ENCODE measurements at places on chromosomes 2 and 18.

GRCh38 chr18:67183398-67183797 is 333.1 kb downstream of the DSEL start:
- no peaks in the 10 kb centered on the region for H3K27me3 ChIP-seq
- H3K27ac ChIP-seq, result no peak overlapping the region
- DNase-seq, result no peak
- no peak overlapping the region for H3K4me3 ChIP-seq
- no peaks in the 10 kb centered on the region for H3K36me3 ChIP-seq

- H3K27ac ChIP-seq, result no peak overlapping the region
- no peak overlapping the region for H3K4me3 ChIP-seq
- DNase-seq, result no peak
- H3K4me1 ChIP-seq, result no peaks in the 10 kb centered on the region
Observed at GRCh38 chr2:128503399-128504245, 185.0 kb upstream of the HS6ST1 start.

GRCh38 chr2:168658706-168659105 is 143.7 kb upstream of the NOSTRIN start:
- DNase-seq, result no peak
- H3K36me3 ChIP-seq, result no peaks in the 10 kb centered on the region
- no peaks in the 10 kb centered on the region for H3K4me1 ChIP-seq
- no peak overlapping the region for H3K27ac ChIP-seq
- H3K4me3 ChIP-seq, result no peak overlapping the region

DNA sequence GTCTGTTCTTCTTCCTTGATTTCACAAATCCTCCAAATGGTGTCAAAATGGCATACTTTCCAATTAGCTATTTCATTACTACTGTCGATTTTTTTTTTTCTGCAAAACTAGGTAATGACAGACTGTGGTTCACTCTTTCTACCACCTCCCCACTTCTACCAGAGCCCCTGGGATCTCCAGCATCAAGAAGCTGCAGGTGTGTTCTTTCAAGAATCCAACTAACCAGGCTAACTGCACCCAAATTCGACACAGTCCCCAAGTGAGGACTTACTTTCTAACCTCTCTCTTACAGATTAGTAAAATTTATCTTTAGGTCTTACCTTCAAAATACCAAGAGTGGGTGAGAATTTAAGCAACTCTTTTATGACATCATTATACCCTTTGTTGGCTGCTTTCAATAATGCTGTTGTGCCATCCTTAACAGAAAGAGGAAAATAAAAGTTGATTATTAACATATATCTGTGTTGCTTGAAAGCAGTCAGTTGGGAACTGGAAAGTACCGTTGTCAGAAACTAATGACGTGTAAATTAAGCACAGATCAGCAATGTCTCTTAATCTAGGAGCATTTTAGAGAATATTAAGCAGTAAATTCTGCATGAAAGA is 31.2 kb upstream of the NPC1 start:
- peaks cover 8% of the 10 kb centered on the region for H3K4me1 ChIP-seq
- no peak for DNase-seq
- no peaks in the 10 kb centered on the region for H3K36me3 ChIP-seq
- no peak overlapping the region for H3K4me3 ChIP-seq
- H3K27ac ChIP-seq, result no peak overlapping the region

GRCh38 chr2:104476075-104476474 is 377.8 kb upstream of the POU3F3 start:
- H3K4me1 ChIP-seq, result no peaks in the 10 kb centered on the region
- H3K36me3 ChIP-seq, result no peaks in the 10 kb centered on the region
- no peak overlapping the region for H3K27ac ChIP-seq
- H3K27me3 ChIP-seq, result no peaks in the 10 kb centered on the region
- no peak overlapping the region for H3K4me3 ChIP-seq

GRCh38 chr2:171706152-171706803 is 19.0 kb downstream of the DYNC1I2 start:
- H3K27ac ChIP-seq, result no peak overlapping the region
- H3K36me3 ChIP-seq, result no peaks in the 10 kb centered on the region
- H3K27me3 ChIP-seq, result no peaks in the 10 kb centered on the region
- no peak for DNase-seq

- DNase-seq, result no peak
- no peaks in the 10 kb centered on the region for H3K36me3 ChIP-seq
- H3K4me3 ChIP-seq, result no peak overlapping the region
- no peak overlapping the region for H3K27ac ChIP-seq
Observed at GRCh38 chr18:36481201-36481657, 183.7 kb downstream of the FHOD3 start.

GRCh38 chr18:79608999-79609461 is 70.6 kb upstream of the CTDP1 start:
- no peaks in the 10 kb centered on the region for H3K36me3 ChIP-seq
- no peaks in the 10 kb centered on the region for H3K27me3 ChIP-seq
- peak; percentile 19 for DNase-seq
- H3K4me1 ChIP-seq, result no peaks in the 10 kb centered on the region
- no peak overlapping the region for H3K27ac ChIP-seq

DNA sequence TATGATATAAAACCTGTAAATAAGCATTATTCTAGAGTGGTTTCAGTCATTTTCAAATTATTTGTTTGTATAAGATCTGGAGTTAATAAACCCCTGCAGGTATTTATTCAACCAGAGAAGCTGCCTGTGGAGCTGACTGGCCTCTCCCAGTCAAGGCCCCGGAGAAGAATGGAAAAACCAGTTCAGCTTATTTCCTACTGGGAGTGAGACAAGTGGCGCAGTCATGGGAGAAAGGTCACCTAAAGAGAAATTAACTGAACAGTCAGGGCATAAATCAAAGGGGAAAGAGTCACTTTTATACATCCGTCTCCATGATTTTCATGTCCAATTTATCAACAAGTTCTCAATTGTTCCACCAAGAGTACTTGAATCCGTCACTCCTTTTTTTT is 240.9 kb downstream of the RNF152 start:
- DNase-seq, result no peak
- H3K4me3 ChIP-seq, result no peak overlapping the region

GRCh38 chr2:176140513-176141317 is 10.6 kb upstream of the HOXD4 start:
- DNase-seq, result peak; percentile 70
- peaks cover 85% of the 10 kb centered on the region for H3K27me3 ChIP-seq
- no peak overlapping the region for H3K27ac ChIP-seq

- no peaks in the 10 kb centered on the region for H3K36me3 ChIP-seq
- no peaks in the 10 kb centered on the region for H3K4me1 ChIP-seq
- DNase-seq, result no peak
- H3K27ac ChIP-seq, result no peak overlapping the region
- H3K27me3 ChIP-seq, result no peaks in the 10 kb centered on the region
- H3K4me3 ChIP-seq, result no peak overlapping the region
Observed at GRCh38 chr2:188046437-188046836, 245.2 kb upstream of the GULP1 start.

- no peaks in the 10 kb centered on the region for H3K4me1 ChIP-seq
- H3K27me3 ChIP-seq, result no peaks in the 10 kb centered on the region
- H3K36me3 ChIP-seq, result no peaks in the 10 kb centered on the region
- DNase-seq, result no peak
Observed at GRCh38 chr2:164068063-164068462, 332.3 kb upstream of the FIGN start.

GRCh38 chr18:61766266-61766884 is 126.4 kb downstream of the RNF152 start:
- H3K4me3 ChIP-seq, result no peak overlapping the region
- H3K27ac ChIP-seq, result no peak overlapping the region
- H3K27me3 ChIP-seq, result no peaks in the 10 kb centered on the region
- no peaks in the 10 kb centered on the region for H3K4me1 ChIP-seq

- H3K27ac ChIP-seq, result no peak overlapping the region
- no peaks in the 10 kb centered on the region for H3K36me3 ChIP-seq
- H3K4me1 ChIP-seq, result peaks cover 66% of the 10 kb centered on the region
- no peaks in the 10 kb centered on the region for H3K27me3 ChIP-seq
- DNase-seq, result no peak
Observed at GRCh38 chr2:12510070-12510469, 206.7 kb upstream of the TRIB2 start.

- no peak for DNase-seq
- H3K27me3 ChIP-seq, result no peaks in the 10 kb centered on the region
- H3K36me3 ChIP-seq, result no peaks in the 10 kb centered on the region
- no peak overlapping the region for H3K27ac ChIP-seq
- no peak overlapping the region for H3K4me3 ChIP-seq
- H3K4me1 ChIP-seq, result no peaks in the 10 kb centered on the region
Observed at GRCh38 chr2:239903210-239903609, 121.9 kb downstream of the NDUFA10 start.

- no peak overlapping the region for H3K4me3 ChIP-seq
- no peaks in the 10 kb centered on the region for H3K36me3 ChIP-seq
- no peak overlapping the region for H3K27ac ChIP-seq
- H3K4me1 ChIP-seq, result no peaks in the 10 kb centered on the region
Observed at GRCh38 chr2:29733965-29734364, 187.4 kb downstream of the ALK start.

DNA sequence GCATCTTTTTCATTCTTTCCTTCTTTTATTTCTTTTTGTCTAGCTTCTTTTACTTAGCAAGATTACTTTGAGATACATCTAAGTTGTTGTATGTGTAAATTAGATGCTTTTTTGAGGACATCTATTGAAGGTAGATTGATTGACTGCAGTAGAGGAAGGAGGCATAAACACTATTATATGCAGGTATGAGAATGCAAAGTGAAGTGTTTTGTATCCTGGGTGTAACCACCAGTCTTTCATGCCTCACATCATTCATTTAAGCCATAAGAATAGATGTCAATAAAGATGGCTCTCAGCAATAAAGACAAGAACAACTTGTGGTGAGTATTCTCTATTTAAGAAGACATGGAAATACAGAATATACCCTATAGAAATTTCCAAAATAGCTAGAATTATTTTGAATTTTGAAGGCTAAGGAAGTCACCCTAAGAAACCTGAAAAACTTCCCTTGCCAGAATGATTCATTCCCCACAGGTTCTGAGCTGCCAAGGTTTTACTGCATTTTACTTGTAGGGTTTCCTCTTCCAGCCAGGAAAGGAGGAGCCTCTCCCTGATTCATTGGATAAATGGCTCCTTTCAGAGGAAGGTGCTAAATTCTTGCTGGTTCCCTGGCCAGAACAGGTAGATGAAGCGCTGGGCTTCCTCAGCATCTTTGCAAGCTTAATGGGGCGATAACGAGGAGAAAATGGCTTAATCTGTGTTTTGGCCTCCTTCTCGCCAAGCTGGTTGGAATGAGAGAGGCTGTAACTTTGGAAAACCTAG is 279.8 kb upstream of the SLC14A2 start:
- DNase-seq, result no peak
- H3K36me3 ChIP-seq, result no peaks in the 10 kb centered on the region
- H3K27me3 ChIP-seq, result no peaks in the 10 kb centered on the region

DNA sequence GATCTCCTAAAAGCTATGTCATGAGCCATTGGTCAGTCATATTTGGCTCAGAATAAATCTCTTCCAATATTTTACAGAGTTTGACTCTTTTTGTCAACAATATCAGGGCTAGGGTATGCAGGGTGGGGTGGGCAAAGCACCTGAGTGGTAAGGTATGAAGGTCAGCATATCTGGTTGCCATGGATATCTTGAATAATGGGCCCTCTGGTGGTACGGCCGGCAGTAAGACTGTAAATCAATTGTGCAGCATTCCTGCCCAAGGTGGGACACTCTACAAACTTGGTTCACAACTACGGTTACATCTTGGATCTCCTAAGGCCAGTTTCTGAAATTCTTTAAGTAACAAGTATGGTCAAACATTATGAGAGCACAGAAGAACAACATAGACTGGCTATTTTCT is 119.6 kb downstream of the SPOPL start:
- H3K27me3 ChIP-seq, result no peaks in the 10 kb centered on the region
- H3K4me1 ChIP-seq, result no peaks in the 10 kb centered on the region
- no peaks in the 10 kb centered on the region for H3K36me3 ChIP-seq
- H3K27ac ChIP-seq, result no peak overlapping the region

- DNase-seq, result no peak
- H3K36me3 ChIP-seq, result peaks cover 4% of the 10 kb centered on the region
- H3K4me3 ChIP-seq, result no peak overlapping the region
Observed at GRCh38 chr2:71082402-71083252, 14.2 kb downstream of the NAGK start.
